Bladder microvascular endothelial cell (primary cell): ENCODE measurements at places on chromosomes 11 and 22. TPM values are rescaled to one million over a fixed set of nuclear protein-coding genes. Genes with fewer than 3 reads are reported as not detected.

PANX3 gene
- total RNA-seq = not detected in 2 replicates

HEPN1 gene
- total RNA-seq = 1.2 TPM in 1 of 2 replicates, not detected in the other

C11orf52 gene
- total RNA-seq = 0.16 and 0.25 TPM in 2 replicates

OSBP2 gene
- 3.9 and 22.5 TPM in 2 replicates for total RNA-seq

PPP1R14B gene
- total RNA-seq = 207 and 216 TPM in 2 replicates

C11orf16 gene
- total RNA-seq = not detected in 2 replicates

NRGN gene
- total RNA-seq = 0.31 and 0.81 TPM in 2 replicates

CHRM1 gene
- not detected in 2 replicates for total RNA-seq

RFPL1 gene
- total RNA-seq = not detected in 2 replicates

INS gene
- total RNA-seq = not detected in 2 replicates

FZD4 gene
- total RNA-seq = 111 and 139 TPM in 2 replicates

RAG2 gene
- not detected in 2 replicates for total RNA-seq

MIOX gene
- total RNA-seq = not detected in 2 replicates

TSPO gene
- total RNA-seq = 219 and 415 TPM in 2 replicates

PHLDB1 gene
- 49.9 and 62.4 TPM in 2 replicates for total RNA-seq

DRICH1 gene
- total RNA-seq = 0.06 TPM in 1 of 2 replicates, not detected in the other

TMEM225 gene
- total RNA-seq = not detected in 2 replicates

BMAL1 gene
- total RNA-seq = 13.6 and 13.8 TPM in 2 replicates

RIBC2 gene
- 0.44 and 0.65 TPM in 2 replicates for total RNA-seq

KRTAP5-2 gene
- not detected in 2 replicates for total RNA-seq

MRE11 gene
- 8.9 and 16.7 TPM in 2 replicates for total RNA-seq

C22orf42 gene
- total RNA-seq = not detected in 2 replicates

FGF19 gene
- not detected in 2 replicates for total RNA-seq

CHEK2 gene
- 11.0 and 12.8 TPM in 2 replicates for total RNA-seq

GRIK4 gene
- total RNA-seq = 0.13 TPM in 1 of 2 replicates, not detected in the other

RHOD gene
- total RNA-seq = 8.4 and 20.8 TPM in 2 replicates

FAM180B gene
- total RNA-seq = not detected in 2 replicates

HIKESHI gene
- total RNA-seq = 46.1 and 48.2 TPM in 2 replicates

TIGD3 gene
- total RNA-seq = under 0.01 and 0.13 TPM in 2 replicates

ELFN2 gene
- under 0.01 and 0.06 TPM in 2 replicates for total RNA-seq

SERPING1 gene
- 0.13 and 0.16 TPM in 2 replicates for total RNA-seq

BTG4 gene
- total RNA-seq = not detected in 2 replicates

PIWIL4 gene
- 0.32 and 0.76 TPM in 2 replicates for total RNA-seq

NLRP14 gene
- total RNA-seq = under 0.01 TPM in 1 of 2 replicates, not detected in the other

PACSIN3 gene
- total RNA-seq = 6.8 and 22.1 TPM in 2 replicates

HORMAD2 gene
- not detected in 2 replicates for total RNA-seq

SORL1 gene
- total RNA-seq = under 0.01 and 0.38 TPM in 2 replicates

SEPTIN5 gene
- 5.0 and 82.0 TPM in 2 replicates for total RNA-seq

MIAT gene
- 0.16 and 0.82 TPM in 2 replicates for total RNA-seq

PHF21A gene
- 5.8 and 17.1 TPM in 2 replicates for total RNA-seq

CCDC15 gene
- 1.3 and 3.8 TPM in 2 replicates for total RNA-seq

AAMDC gene
- total RNA-seq = 48.3 and 62.5 TPM in 2 replicates

LMO2 gene
- total RNA-seq = 53.1 and 55.9 TPM in 2 replicates

OR51E2 gene
- total RNA-seq = not detected in 2 replicates

APOC3 gene
- total RNA-seq = not detected in 2 replicates

MUC2 gene
- total RNA-seq = not detected in 2 replicates

CCDC73 gene
- 0.06 TPM in 1 of 2 replicates, not detected in the other for total RNA-seq

MS4A15 gene
- total RNA-seq = not detected in 2 replicates

TECTA gene
- total RNA-seq = 0.32 and 0.50 TPM in 2 replicates

MUC15 gene
- total RNA-seq = not detected in 2 replicates

BAIAP2L2 gene
- 0.16 and 0.19 TPM in 2 replicates for total RNA-seq

SHISA8 gene
- not detected in 2 replicates for total RNA-seq

UBE2L6 gene
- 32.7 and 45.5 TPM in 2 replicates for total RNA-seq
